ENCODE measurements at places on chromosomes 3 and 15. TPM values are rescaled to one million over a fixed set of nuclear protein-coding genes. Genes with fewer than 3 reads are reported as not detected.

DNA sequence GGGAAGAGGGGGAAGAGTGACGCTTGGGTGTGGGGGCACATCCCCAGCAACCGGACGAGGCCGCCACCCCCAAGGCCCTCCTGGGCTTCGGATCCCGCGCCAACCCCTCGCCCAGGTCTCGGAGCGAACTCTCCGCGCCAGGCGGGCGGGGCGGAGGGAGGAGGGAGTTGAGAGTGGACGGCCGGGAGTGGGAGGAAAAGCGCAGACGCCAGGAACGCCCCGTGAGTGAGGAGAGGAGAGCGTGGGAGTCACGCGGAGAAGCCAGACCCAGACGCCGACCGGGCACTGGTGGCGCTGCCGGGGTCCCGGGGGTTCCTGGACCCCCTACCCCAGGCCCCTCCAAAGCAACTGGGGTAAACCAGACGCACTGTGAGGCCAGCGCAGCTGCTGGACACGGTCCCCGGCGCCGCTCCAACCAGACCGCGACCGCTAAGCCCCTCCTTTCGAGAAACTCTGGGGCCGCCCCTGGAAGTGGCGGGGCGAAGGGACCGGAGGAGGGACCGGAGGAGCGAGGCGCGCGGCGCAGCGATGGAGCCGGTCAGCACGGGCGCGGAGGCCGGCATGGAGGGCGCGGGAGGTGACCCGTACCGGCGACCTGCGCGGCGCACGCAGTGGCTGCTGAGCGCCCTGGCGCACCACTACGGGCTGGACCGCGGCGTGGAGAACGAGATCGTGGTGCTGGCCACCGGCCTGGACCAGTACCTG lies at the start of gene EFCC1:
EFCC1 (plus strand) TSS at position 204 of the 705 bp plus-strand sequence; CDS start at position 529, 325 bp downstream.
- DNase-seq: no peak

Gene C3orf49
- total RNA-seq: not detected

GRCh38 chr15:69128667-69129311 lies 31.6 kb upstream of the GLCE start:
- no peak for DNase-seq

GRCh38 chr3:187025254-187025655 lies 94.9 kb downstream of the ST6GAL1 start:
- no peak for DNase-seq

DNA sequence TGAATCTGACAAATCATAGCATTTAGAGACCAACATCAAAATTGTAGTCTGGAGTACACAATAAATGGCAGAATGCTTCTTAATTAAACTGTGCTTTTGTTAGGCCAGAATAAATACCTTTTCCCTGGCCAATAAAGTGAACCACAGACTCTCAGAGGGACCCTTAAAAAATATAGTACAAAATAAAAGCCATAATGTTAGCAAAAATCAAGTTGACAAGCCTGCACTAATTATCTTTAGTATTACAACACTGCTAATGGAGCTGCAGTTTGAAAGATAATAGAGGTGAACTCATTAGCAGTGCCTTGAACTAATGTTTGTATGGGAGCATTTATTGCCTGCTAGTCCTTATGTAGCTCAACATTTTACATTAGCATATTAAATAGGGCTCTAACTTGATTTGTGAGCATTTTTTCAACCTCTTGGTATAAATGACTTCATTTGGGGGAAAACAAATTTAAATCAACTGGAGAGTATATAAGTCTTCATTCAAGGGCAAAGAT lies 801.3 kb downstream of the EPHA3 start:
- no peak for DNase-seq

GRCh38 chr3:112557976-112558375 lies 3.8 kb downstream of the ATG3 start:
- no peak for DNase-seq

Gene BMF
- total RNA-seq: 18.7 TPM

DNA sequence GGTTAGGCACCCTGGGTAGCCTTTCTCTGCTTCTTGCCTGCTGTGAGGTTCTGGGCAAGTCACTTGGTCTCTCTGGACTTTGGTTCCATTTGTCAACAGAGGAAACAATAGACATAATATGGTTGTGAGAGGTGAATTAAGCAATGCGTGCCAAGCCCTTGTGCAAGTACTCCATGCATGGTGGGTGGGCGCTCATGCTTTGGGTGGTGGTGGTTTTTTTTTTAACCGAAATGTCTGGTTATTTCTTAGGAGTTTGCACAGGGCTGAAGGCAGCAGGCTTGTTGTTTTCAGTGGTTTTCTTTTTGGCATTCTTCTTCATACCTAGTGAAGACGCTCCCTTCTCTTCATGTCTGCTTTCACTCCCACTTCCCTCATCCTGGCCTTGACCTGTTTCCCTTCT lies 84.2 kb upstream of the LRTM1 start:
- DNase-seq: no peak

DNA sequence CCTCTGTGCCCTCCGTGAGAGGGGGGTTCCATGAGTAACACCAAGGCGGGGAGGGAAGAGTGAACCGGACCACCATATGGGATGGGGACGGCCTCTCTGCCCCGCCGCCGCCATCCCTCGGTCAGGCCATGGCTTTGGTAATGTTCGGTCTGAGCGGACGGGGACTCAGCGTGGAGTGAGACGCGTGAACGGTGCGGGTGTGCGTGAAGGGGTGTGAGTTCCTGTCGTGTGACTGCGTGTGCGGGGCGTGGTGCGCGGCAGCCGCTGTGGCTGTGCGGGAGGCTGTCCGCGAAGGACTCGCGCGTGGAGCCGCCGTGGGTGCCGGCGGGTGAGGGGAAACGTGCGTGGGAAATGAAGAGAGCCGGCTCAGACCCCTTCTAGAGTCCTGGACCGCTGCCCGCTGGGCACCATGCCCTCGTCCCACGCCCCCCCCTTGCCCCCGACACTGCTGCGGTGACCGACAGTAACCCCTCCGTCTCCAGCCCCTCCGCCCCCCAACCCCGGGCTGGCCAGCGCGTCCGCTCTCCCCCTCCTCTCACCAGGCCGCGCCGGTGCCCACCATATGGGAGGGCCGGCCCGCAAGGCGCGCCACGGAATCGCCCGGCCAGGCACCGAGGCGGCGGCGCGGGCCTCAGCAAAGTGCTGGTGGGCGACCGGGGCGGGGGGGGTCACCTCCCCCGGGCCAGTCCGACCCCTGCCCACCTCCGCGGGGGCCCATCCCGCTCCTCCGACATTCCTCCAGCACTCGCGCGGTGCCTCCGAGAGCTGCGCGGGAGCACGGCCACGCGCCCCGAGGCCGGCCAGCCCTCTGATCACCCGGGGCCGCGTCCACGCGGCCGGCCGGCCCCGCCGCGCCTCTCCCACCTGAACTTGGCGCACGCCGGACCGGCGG lies 589 bp downstream of the KLF15 start:
- DNase-seq: no peak

DNA sequence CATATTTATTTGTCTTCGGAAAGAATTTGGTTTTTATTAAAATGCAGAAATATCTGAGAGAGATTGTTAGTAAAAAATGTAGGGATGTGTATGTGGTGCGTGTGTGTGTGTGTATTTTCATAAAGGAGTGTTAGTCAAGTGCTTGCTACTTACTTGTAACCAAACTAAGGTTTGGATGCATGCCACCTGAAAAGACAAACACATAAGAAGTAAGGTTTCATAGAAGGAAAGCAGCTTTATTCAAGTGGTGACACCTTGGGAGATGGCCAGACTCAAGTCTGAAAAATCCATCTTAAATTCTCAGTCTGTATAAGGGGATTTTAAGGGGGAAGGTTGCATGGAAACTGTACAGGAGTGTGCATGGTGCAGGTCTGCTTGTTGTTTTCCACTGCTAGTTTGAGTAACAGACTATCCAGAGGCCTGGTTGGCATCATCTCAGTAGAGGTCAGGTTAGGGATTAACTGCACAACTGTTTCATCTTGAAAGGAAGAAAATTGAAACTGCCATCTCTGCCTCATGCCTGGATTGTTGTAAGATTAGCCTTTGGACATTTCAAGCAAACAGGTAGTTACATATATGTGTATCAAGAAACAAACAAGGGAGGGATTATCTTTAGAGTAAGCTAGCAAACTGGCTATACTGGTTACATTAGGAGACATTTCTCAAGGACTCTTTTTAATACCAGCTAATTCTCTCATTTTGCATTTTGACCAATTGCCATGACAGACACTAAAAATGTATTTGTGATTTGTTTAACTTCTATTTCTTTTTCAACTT lies 196.7 kb downstream of the EPHA6 start:
- no peak for DNase-seq

Gene TMEM45A
- 31.6 TPM for total RNA-seq

Gene STRIT1
- total RNA-seq: not detected

- no peak for DNase-seq
Observed at GRCh38 chr3:10980312-10980711, 12.2 kb upstream of the SLC6A1 start.

DNA sequence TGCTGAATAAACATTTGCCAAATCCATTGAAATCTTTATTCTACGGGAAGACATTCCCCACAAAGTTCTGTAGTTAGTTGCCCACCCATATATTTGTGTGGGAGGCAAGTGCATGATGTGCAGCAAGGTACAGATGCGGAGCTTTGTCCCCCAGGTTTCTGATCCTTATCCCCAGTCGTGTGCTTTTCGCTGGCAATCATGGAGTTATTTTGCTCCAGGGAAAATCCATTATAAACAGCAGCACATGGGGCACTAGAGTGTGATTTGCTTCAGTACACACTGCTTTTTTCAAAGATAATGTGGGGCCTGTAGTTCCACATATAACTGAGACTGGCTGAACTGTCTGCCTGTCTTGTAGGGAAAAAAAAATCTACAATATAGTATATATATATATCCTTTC lies 132.1 kb downstream of the FEZF2 start:
- DNase-seq: no peak

Gene P2RY1
- 0.90 TPM for total RNA-seq

Gene MESP2
- total RNA-seq: not detected

DNA sequence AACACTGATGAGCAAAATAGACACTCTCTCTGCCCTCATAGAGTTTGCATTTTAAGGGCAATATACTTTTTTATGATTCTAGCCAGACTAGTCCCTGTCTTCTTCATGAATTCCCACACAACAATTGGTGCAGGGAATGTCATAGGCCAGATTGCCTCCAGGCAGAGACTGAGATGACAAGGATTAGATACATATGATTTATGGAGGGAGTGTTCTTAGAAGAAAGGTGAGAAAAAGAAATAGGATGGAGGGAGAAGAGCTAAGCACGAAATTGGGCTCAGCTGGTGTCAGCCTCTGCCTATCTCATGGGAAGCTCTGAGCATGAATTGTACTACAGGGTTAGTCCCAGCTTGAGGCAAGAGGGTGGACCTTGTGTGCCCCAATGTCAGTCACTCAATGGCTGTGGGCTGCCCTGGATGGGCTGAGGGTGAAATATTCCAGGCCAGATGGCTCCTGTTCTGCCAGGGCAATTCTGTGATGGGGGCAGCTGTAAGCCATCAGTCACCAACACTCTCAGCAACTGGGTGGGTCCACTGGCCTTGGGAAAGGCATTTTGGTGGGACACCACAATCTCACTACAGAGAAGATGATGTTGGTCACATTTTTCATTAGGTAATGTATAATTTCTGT lies 31.1 kb downstream of the EIF1B start:
- no peak for DNase-seq

DNA sequence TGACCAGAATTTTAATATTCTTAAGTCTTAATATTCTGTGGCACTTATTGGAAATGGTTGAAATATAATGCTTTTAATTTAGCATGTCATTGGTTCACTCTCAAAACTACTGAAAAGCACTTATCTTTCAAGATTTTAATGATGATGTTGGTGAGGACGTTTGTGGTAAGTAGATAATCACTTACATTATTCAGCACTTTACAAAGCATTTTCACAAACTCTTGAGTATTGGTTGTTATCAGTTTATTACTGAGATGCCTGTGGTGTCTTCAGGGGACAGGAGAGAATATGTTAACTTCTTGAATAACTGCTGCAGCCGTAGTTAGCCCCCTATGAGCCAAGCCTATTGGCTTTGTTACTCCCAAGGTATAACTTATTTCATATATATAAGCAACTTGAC lies 15.2 kb downstream of the TGFBR2 start:
- no peak for DNase-seq
